ENCODE measurements at places on chromosomes 3 and 15. TPM values are rescaled to one million over a fixed set of nuclear protein-coding genes. Genes with fewer than 3 reads are reported as not detected.

Gene TMA7
- 318 TPM for total RNA-seq

- no peak for DNase-seq
Measured at GRCh38 chr3:157414861-157415260, 21.8 kb upstream of the PTX3 start.

DNA sequence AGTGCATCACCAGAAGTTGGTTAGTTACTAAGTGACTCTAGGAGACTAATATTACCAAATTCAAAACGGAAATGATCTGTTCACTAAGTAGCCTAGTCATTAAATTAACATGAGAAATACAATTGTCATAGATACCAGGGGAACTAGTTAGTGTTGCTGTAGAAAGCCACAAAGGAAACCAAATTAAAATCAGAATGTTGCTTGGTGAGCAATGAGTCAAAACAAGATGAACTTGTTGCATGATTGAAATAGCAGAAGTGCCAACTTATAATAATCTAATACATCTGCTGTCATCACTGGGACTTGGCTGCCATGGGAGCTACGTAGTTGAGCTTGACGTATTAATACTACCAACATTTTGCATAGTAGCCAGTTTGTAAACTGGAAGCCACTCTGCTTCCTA, 458.1 kb downstream of the DIPK2A start:
- no peak for DNase-seq

DNA sequence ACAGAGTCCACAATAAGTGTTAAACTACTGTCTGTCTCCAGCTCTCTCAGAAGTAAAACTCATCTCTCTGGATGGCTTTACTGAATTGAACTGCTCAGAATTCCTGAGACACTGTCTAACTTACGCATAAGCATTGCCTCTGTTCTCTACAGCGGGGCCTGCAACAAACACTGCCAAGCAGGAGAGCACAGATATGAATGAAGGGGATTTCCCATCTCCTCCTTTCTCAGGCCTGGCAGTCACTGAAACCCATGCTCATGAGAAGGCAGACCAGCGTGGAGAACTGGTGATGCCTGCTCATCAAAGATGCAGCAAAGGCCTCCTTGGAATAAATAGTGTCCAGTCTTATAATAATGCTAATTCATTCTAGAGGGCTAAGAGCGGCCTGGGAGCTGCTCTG, 10.3 kb downstream of the RASGRP1 start:
- no peak for DNase-seq

- DNase-seq, result no peak
Measured at GRCh38 chr3:47034868-47035489, 55.5 kb downstream of the NBEAL2 start.
